Calu3 (cell line): ENCODE measurements at places on chromosomes 16 and 17. TPM values are rescaled to one million over a fixed set of nuclear protein-coding genes. Genes with fewer than 3 reads are reported as not detected.
A peak's percentile ranks its signal among the peaks of the same experiment; 100 is the strongest.

Gene CCL16
- not detected in 2 replicates for total RNA-seq

Gene CD7
- total RNA-seq: 0.34 TPM in 1 of 2 replicates, not detected in the other

Gene PTX4
- total RNA-seq: not detected in 2 replicates

Gene ZNF423
- not detected in 2 replicates for total RNA-seq

GRCh38 chr17:73594025-73594424, 50.2 kb downstream of the SDK2 start:
- no peak for DNase-seq

GRCh38 chr16:54554581-54554980, 268.0 kb upstream of the IRX3 start:
- DNase-seq: no peak

DNA sequence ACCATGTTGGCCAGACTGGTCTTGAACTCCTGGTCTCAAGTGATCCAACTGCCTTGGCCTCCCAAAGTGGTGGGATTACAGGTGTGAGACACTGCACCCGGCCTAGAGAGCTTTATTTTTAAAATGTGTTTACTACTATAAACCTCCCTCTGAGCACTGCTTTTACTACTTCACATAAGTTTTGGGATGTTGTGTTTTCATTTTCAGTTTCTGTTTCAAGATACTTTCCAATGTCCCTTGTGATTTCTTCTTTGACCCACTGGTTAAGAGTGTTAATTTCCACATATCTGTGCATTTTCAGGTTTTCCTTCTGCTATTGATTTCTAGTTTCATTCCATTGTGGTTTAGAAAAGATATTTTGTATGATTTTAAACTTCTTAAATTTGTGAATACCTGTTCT, 74.4 kb downstream of the NETO2 start:
- DNase-seq: no peak

GRCh38 chr16:68685685-68686478, 40.8 kb downstream of the CDH3 start:
- no peak for DNase-seq

DNA sequence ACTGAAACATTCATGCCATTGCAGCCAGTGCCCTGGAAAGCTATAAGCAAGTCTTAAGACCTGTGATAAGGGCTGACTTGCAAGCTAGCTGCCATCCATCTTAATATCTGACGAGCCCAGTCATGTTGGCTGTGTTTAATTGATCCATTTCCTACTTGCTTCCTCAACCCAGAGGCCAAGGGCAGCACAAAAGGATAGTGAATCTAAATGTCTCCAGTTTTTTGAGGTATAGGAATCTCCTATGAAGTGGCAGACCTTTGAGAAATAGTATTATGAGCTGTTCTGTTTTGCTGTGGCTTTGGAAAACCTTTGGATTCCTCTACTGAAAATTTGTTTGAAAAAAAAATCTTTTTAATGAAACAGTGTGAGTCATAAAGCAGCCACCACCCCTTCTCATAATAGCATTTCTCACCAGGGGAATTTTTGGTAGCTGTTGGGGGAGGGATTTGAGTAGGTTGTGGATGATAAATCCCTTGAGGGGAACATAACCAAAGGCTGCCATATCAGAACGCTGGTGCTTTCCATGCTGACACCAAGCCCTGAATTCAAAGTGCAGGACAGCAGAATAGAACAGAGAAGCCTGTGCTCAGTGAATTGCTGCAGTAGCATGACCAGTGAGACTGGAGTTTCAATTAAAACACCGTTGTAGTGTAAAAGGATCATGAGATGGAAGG, 12.9 kb downstream of the ZNRF1 start:
- DNase-seq: peak; percentile 51

DNA sequence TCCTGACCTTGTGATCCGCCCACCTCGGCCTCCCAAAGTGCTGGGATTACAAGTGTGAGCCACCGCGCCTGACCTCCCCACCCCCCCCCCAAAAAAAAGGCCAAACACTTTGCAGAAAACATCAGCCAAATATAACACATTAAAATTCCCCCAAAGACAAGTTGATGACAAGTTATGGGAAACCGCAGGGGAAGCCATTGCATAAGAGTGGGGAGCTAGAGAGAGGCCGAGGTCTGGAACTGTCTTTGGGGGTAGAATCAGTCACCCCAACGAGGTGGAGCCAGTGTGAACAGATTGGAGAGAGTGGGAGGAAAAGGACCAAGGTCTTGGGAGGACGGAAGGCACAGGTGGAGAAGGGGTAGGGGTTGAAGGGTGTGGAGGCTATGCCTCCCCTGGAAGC, 2.8 kb downstream of the DRC3 start:
- no peak for DNase-seq

DNA sequence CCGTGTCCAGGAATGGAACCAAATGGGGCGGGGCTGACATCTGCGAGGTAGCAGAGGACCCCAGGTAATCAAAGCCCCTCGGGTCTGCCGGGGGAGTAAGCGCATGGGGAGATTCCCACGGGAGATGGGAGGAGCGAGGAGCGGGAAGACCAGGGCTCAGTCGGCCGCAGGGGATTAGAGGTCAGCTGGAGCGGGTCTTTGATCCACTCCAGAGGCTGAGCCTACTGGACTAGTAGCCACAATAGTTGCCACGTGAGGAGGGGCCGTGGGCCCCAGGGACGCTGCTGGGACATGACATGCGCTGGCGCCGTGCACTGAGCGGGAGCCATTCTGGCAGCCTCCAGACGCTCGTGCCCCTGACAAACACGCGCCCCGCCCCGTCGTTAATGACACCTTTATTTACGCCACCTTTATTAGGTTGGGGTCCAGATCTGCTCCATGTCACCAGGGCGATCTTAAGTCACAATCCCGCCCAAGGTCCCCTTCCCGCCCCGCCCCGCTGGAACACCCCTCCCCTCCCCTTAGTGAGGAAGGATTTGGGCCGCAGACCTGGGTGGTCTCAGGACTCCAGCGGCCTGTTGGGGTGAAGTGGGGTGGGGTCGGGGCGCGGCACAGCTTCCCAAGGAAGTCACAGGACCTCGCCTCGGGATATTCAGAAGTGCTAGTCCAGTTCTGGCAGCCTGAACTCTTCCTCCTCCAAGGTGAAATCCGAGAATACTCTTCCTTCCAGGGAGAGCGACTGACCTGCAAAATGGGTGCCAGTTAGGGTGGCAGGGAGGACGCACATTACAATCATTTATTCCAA, 15.0 kb downstream of the PPY start:
- DNase-seq: no peak

DNA sequence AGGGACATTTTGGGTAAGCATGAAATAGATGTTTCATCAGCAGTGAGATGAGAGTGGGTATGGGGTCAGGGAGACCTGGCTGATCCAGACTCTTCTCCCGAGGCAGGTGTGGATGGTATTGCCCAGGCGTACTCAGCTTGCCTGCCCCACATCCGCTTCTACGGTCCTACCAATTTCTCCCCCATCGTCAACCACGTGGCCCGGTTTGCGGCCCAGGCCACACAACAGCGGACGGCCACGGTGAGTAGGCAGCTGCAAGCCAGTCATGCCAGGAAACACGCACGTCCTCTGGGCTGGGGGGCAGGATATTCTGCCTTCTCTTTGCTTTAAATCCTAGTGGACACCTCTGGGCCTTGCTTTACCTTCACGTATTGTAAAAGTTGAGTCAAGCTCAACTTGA, 44.7 kb downstream of the CPNE2 start:
- no peak for DNase-seq

GRCh38 chr17:32483451-32484019, 3.3 kb upstream of the CDK5R1 start:
- no peak for DNase-seq

- no peak for DNase-seq
These were observed 236.0 kb upstream of the IRX3 start for GRCh38 chr16:54522584-54522983.

DNA sequence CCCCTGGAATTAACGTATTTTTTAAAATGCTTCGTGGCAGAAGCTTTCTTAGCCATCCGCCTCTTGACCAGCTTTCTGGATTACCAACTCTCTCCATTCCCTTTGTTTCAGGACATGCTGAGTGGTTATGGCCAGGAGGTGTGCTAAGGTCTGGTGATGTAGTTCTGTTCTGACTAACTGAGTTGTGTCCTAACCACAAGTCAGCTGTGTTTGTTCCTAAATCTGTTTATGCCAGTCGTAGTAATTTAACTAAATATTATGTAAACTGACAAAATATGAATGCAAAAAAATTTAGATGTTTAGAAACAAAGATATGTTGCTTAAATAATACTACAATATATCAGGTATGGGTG, 61.6 kb downstream of the MRTFB start:
- no peak for DNase-seq

GRCh38 chr17:72152387-72152929, 31.6 kb downstream of the SOX9 start:
- DNase-seq: no peak
